Cerebellum (tissue), 4 donors: ENCODE measurements at places on chromosomes 7 and 10. TPM values are rescaled to one million over a fixed set of nuclear protein-coding genes. Genes with fewer than 3 reads are reported as not detected.
A peak's percentile ranks its signal among the peaks of the same experiment; 100 is the strongest.

The PSAP gene
- total RNA-seq, result 366 TPM

The C10orf143 gene
- 0.82 TPM for total RNA-seq

The HIPK2 gene
- 33.3 TPM for total RNA-seq

The KCTD7 gene
- 28.7 TPM for total RNA-seq

The ANKRD30A gene
- total RNA-seq, result not detected

The CDNF gene
- total RNA-seq, result not detected

The FAM180A gene
- not detected for total RNA-seq

The ASIC3 gene
- 1.6 TPM for total RNA-seq

The SPDYE18 gene
- total RNA-seq, result 1.3 TPM

The NXPH1 gene
- 22.4 TPM for total RNA-seq

The CLRN3 gene
- total RNA-seq, result 0.27 TPM

- no peak for DNase-seq
Observed at GRCh38 chr10:114902151-114902550, 35.8 kb upstream of the TRUB1 start.

- no peak for DNase-seq
Observed at GRCh38 chr10:84659027-84659426, 330.6 kb downstream of the CCSER2 start.

- DNase-seq, result no peak
Observed at GRCh38 chr10:58372607-58373441, 12.4 kb upstream of the TFAM start.

DNA sequence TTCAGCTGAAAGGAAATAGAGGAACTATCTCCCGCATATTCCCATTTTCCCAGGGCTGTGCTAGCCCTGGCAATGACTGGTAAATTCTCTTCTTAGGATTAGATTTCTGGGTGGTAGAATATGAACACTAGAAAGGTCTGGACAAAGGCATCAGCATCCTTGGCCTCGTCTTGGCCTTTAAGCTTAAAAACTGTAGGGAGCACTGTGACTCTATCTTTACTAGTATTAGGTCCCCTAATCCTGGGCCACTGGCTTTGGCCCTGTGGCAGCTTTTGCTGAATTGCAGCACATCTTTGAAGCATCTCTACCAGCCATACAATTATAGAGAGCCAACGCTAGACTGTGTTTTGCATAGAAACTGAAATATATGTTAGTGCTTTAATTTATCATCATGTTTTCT, 41.5 kb upstream of the EBLN1 start:
- no peak for DNase-seq

GRCh38 chr7:1514407-1514806, 10.2 kb upstream of the INTS1 start:
- DNase-seq, result no peak

- DNase-seq, result no peak
Observed at GRCh38 chr10:38147686-38148085, 53.5 kb downstream of the ZNF37A start.

DNA sequence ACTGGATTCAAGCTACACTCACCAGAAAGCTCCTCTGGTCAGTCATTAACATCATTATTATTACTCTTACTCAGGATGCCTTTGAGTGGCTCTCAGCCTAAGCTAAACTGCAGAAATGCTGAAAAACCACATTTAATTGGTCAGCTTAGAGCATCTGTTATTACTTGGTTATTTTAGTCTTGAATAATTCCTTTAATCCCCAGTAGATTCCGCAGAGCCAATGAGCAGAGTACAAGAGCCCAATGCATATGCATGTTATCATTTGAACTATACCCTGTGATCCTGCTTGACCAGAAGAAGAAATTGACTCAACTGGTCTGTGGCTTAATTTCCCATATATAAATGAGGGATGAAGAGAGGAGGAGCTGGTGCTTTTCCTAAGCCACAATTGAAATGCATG, 417.6 kb upstream of the C7orf33 start:
- no peak for DNase-seq

DNA sequence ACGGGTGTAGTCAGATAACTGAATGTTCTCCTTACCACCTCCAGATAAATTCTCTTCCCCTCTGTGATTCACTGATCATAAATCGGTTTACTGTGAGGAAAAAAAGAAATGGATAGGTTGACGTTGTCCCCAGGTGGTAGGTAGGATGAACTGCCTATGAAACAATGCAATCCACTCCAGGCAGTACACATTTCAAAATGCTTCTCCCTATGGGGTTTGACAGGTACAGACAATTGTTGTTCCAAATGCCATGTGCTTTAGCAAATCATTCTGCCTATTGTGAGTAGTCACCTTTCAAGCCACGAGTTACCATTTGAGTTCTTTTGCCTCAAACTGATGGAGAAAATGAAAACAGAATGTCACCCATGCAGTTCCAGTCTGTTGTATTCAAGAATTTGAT, 21.8 kb downstream of the VIM start:
- DNase-seq, result no peak

GRCh38 chr10:106395041-106395749, 769.3 kb downstream of the SORCS1 start:
- no peak for DNase-seq

DNA sequence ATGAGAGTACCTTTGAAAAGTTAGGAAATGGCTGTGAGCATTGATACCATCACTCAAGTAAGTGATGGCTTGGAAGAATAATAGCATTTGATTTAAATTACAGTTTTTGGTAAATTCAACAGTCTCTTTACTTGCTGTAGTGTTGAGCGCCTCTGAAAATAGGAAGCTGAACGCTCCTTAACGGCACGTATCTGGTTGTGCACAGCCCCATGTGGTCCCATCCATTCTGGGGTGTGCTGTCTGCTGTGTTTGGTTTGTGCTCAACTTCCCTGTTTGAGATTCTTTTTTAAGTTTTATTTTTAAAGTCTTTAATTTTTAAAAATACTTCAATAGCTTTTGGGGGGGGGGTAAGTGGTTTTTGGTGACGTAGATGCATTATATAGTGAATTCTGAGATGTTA, 51.5 kb downstream of the DNAJB6 start:
- DNase-seq, result no peak

GRCh38 chr7:118264836-118265235, 40.3 kb downstream of the ANKRD7 start:
- no peak for DNase-seq

DNA sequence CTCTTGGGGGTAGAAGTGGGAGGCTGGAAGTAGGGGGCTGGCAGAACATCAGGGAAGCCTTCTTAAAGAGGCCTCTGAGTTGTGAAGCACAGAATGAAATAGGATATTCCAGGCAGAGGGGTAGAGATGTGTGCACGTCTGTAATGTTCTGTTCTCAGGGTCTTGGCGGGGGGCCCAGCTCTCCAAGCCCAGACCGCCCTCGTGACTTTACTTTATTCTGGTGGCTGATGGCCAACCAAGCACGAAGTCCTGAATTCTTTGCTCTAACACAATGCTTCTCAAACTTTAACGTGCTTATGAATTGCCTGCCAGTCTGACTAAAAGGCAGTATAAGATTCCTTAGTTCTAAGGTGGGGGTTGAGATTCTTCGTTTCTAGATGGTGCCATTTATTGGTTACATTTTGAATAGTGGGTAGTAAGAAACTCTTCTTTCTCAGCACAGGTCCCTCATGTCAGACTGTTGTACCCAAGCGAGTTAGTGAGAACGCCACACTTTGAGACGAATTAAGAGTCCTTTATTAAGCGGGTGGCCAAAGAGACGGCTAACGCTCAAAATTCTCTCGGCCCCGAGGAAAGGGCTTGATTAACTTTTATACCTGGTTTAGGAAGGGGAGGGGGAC, 8.2 kb downstream of the PRXL2A start:
- DNase-seq, result no peak

DNA sequence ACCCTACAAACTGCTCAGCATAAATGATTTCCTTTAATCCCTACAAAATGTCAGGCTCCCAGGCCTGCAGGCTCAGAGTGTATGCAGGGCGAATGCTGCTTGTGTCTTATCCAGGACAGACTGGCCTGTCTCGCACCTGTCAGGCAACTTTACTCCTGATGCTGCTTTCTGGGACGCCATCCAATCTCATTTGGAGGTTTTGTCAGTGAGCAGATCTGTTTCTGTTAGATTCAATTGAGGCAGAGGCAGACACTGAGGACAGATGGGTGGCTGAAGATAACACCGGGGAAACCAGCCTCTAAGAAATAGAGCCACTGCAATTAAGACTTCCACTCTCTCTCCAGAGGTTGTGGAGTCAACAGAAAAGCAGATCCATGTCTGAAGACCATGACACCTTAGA, 115.6 kb downstream of the DPP6 start:
- peak; percentile 79 for DNase-seq

DNA sequence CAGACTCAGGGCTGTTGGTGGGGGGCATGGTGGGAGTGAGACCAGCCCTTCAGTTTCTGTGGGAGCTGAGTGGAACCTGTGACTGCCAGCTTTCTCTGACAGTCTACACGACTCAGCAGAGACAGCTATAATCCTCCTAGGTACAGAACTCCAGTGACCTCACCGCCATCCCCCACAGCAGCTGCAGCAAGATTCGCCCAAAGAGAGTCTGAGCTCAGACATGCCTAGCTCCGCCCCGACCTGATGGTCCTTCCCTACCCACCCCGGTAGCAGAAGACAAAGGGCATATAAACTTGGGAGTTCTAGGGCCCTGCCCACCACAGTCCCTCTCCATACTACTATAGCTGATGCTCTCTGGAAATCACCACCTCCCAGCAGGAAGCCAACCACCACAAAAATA, 500.1 kb downstream of the ETV1 start:
- no peak for DNase-seq

DNA sequence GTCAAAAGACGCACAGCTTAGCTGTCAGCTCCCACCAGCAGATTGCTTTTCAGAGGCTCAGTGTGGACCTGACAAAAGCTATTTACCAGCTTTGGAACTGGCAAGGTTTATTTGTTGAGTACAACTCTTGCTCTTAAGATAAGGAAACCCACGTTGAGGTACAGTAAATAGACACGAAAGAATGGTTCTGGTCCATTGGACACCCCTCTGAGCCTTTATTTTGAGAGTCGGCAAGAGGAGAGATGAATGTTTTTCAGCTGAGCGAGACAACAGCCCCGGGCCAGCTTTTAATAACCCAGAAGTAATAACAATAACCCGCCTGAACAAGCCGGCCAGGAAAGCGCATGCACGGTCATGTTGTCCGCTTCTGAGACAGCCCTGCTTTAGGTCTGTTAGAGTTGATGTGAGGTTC, 49.0 kb downstream of the WNT2 start:
- no peak for DNase-seq

DNA sequence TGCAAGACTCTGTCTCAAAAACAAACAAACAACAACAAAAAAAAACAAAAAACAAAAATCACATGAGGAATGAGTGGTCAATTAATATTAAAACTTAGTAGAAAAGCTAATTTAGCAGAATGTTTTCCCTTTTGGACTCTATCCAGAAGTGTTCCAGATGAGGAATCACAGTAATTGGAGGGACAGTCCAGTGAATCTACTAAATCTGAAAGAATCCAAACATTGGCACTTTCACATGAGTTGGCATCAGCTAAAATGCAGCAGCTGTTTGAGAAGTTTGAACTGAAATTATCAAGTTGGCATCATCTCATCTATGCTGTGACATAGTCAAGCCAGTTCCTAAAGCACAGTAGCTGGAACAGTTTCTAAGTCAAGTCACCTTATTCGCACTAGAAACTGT, 367.8 kb downstream of the PPP1R3A start:
- no peak for DNase-seq

GRCh38 chr10:16686054-16686902, 130.9 kb downstream of the RSU1 start:
- DNase-seq, result no peak

GRCh38 chr7:12768948-12769347, 81.5 kb downstream of the ARL4A start:
- no peak for DNase-seq

- DNase-seq, result no peak
Observed at GRCh38 chr7:27254625-27255024, 12.0 kb downstream of the EVX1 start.

GRCh38 chr10:5089865-5090264, 4.3 kb upstream of the AKR1C3 start:
- DNase-seq, result no peak

DNA sequence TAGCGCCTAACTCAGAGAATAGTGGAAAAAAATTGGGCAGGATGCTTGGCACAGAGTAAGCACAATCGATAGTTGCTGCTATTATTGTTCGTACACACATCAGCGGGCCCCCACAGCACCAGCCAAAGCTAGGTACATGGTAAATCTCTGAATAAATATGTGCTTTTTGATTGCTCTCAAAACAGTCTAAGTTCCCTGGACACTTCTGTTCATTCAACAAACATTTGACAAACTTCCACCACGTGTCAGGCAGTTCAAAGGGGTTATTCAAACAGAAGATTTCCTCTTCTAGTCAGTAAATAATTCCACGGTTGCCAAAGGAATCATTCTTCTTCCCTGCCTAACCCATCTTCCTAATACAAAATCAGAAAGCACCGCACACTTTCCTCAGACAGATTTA, 150.8 kb downstream of the DGKI start:
- no peak for DNase-seq

DNA sequence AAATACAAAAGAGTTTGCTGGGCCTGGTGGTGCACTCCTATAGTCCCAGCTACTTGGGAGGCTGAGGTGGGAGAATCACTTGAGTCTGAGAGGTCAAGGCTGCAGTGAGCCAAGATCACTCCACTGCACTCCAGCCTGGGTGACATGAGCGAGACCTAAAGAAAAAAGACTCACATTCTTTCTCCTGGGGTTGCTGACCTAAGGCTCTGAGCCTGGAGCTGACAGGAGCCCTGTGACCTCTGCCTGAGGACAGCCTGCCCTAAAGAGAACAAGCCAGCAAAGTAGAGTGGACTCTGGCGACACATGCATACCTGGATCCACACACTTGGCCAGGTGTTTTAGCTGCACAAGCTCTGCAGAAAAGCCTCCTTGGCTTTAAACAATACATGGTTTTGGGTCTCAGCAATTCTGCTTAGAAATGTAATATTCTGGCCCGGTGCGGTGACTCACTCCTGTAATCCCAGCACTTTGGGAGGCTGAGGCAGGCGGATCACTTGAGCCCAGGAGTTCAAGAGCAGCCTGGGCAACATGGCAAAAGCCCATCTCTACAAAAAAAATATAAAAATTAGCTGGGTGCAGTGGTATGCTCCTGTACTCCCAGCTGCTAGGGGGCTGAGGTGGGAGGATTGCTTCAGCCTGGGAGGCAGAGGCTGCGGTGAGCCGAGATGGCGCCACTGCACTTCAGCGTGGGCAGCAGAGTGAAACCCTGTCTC, 58.4 kb downstream of the TMEM209 start:
- no peak for DNase-seq

GRCh38 chr7:80967071-80967916, 48.4 kb upstream of the SEMA3C start:
- no peak for DNase-seq

GRCh38 chr10:112752288-112752687, 197.8 kb upstream of the TCF7L2 start:
- DNase-seq, result no peak

DNA sequence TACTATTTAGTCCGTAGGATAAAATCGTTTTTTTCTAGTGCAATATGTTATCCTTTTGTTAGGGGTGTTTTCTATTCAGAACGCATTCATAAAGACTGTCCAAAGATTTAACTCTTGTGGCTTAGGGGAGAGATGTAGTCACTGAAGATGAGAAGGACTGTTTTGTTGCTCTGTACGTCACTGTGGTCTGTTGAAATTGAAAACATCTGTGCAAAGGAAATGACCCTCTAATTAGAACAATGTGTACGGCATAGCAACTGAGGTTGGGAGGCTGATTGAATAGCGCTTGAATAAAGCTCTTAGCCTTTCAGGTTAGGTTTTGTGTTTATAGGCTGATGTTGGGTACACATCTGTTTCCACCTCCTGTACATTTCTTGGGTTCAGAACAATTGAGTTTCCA, 453.4 kb upstream of the AKR1E2 start:
- DNase-seq, result no peak
